Ammon's horn (tissue), 1 donor: ENCODE measurements at places on chromosomes 5 and 9.
A peak's percentile ranks its signal among the peaks of the same experiment; 100 is the strongest.

- DNase-seq = no peak
Observed at GRCh38 chr5:180820788-180821321, 18.2 kb upstream of the MGAT1 start.

DNA sequence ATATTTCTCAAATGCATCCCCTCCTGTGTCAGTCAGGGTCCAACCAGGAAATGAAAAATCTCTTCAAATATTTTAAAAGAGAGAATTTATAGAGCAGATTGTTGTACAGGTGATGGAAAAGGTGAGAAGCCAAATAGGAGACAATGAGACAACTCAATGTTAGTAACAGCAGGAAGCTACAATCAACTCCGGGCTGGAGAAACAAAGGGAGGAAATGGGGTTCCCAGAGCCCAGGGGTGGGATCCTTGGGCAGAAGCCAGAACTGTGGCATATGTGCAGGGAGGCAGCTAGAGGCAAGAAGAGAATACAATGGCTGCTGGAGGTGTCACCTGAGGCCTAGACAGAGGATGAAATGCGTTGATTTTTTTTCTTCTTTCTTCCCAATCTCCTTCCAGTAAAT is 361.8 kb upstream of the ACTBL2 start:
- no peak for DNase-seq

DNA sequence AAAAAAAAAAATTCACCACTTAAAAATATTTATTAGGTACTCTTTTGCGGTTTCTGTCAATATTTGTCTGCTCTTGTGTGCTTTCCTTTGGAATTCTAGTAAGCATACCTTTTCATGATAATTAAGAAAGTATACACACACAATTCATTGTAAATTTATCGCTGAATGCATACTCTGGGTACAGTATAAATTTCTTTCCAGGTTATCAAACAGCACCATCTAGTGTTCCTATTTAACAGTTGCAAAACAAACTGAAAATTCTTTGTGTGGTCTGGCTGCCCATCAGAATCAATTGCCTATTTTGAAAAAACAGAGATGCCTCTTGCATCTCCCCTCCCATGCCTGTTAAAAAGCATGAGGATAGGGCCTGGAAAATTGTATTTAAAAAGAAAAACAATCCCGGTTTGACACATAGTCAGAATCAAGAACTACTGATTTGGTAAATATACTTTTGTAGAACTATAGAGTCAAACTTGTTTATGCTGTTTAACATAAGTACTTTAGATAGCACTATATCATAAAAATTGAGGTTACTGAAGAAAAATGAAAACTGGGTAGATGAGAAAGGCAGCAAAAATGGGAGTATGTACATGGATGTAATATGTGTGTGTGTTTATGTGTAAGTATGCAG is 16.2 kb downstream of the PGGT1B start:
- peak; percentile 41 for DNase-seq

DNA sequence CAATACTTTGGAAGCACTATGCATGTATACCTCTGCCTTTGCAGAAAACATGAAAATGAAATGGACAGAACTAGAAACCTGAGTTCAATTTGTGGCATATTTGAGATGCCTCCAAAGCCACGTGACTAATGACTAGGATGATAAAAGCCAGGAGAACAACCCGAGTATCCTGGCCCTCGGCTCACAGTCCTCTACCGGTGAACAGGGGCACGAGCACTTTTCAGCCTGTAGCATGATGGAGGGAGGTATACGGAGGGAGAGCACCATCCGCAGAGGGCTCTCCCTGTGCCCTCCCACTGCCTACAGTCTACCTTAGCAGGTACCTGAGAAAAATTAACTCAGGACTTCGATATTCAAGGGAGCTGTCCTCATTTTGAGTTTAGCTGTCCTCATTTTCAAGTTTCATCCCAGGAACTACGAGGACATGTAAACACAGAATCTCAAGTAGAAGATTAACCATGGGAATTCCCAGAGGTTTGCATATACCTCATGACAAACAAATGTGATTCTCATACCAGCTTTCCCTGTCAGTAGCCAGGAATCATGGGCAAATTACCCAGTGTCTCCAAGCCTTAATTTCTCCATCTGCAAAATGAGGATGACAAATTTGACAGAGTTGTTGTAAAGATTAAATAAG is 249.3 kb downstream of the DNAH5 start:
- DNase-seq = no peak

- no peak for DNase-seq
Observed at GRCh38 chr5:134370311-134370870, 978 bp upstream of the UBE2B start.

GRCh38 chr9:107131108-107131799 is 151.8 kb upstream of the RAD23B start:
- DNase-seq = peak; percentile 16

GRCh38 chr5:79133121-79133656 is 21.6 kb downstream of the BHMT start:
- no peak for DNase-seq

DNA sequence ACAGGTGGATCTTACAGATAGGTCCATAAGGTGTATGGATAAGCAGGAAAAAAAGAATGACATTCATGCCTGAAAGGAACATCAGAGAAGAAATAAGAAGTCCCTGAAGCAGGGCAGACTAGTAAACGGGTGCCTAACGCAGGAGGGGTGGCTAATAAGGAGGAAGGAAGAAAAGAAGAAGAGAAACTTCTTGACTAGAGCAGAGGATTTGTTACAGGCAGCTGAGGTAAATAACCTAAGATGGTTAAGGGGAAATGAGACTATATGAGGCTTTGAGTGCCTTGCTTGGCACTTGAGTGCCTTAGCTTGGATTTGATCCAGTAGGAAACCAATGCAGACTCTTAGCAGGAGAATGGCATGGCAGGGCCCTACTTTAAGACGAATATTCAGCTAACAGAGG is 313.5 kb upstream of the PDE4D start:
- peak; percentile 64 for DNase-seq

GRCh38 chr5:10145923-10146401 is 103.7 kb downstream of the ATPSCKMT start:
- peak; percentile 68 for DNase-seq

DNA sequence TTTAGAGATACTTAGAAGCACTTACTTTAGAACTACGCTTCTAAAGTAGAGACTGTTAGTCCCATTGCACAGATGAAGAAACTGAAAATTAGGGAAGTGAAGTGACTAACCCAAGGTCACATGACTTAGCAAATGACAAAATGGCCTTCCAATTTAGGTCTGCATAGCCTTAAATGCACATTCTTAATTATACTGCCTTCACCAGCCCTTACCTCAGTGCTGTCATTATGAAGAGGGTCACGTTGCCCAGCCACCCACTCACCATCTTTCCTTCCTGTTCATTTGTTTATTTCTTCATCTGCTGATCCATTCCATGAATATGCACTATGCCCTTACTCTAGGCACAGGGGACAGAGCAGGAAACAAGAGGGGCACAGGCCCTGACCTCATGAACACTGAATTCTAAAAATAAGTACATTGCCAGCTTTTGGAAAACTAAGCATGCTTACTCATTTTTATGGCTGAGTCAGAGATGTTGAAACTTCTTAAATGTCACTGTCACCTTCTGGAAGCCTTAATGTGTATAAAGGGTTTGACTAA is 8.6 kb downstream of the HAVCR2 start:
- no peak for DNase-seq

- no peak for DNase-seq
Observed at GRCh38 chr9:86324308-86324707, 29.9 kb downstream of the TUT7 start.

GRCh38 chr9:88749420-88749819 is 214.4 kb downstream of the NXNL2 start:
- no peak for DNase-seq

DNA sequence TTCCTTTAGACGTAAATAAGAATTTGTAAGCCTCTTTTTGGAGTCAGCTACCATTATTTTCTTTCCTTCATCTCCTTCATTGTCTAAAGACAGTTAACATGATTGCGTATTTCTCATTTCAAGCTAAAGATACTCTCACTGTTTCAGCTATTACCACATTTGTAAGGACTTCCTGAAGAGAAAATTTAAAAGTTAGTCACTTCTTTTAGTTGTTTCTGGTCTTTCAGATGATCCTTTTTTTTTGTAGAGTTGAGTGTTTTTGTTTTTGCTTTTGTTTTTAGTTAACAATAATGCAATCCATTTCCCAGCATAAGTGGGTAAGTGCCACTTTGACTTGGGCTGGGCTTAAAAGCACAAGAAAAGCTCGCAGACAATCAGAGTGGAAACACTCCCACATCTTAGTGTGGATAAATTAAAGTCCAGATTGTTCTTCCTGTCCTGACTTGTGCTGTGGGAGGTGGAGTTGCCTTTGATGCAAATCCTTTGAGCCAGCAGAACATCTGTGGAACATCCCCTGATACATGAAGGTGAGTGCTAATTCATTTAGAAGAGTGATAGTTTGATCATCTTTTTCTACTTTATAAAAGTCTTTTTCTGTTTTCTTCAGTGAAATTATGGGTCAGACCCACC is 2.0 kb downstream of the IL31RA start:
- DNase-seq = no peak

- peak; percentile 48 for DNase-seq
Observed at GRCh38 chr5:124704594-124705284, 41.7 kb downstream of the ZNF608 start.

DNA sequence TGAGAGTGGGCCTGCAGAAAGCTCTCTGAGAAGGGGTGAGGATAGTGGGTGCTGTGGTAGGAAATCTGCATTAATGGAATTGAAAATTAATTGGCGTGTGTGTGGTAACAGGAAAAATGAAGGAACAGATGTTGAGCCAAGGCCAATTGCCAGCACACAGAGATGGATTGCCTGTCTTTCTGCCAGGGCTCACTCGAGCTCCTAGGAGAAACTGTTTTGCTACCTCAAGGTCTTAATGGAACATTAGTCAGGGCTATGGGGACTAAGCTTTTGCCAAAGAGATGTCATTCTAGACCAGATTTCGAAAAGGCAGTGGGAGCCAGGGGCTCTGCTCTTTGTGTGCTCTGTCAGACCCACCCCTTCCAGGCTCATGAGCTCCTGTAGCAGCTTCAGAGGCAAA is 124.0 kb upstream of the EFNA5 start:
- DNase-seq = peak; percentile 33

- DNase-seq = no peak
Observed at GRCh38 chr5:110832683-110833082, 93.9 kb downstream of the SLC25A46 start.

DNA sequence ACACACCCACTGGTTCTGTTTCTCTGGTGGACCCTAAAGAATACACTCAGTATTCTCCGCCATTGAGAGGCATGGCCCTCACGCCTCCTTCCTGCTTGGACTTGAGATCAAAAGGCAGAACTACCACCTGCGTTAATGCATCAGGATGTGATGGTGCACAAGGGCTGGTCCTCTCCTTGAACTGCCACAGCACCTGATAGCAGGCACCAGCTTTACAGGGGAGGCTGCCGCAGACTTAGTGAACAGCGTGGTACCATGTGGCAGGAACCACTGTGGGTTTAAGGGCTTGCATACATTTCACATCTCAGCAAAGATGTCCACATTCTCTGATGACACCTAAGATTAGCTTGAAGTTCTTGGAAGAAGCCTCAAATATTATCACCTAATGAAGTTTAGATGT is 208.7 kb downstream of the GADD45G start:
- no peak for DNase-seq

DNA sequence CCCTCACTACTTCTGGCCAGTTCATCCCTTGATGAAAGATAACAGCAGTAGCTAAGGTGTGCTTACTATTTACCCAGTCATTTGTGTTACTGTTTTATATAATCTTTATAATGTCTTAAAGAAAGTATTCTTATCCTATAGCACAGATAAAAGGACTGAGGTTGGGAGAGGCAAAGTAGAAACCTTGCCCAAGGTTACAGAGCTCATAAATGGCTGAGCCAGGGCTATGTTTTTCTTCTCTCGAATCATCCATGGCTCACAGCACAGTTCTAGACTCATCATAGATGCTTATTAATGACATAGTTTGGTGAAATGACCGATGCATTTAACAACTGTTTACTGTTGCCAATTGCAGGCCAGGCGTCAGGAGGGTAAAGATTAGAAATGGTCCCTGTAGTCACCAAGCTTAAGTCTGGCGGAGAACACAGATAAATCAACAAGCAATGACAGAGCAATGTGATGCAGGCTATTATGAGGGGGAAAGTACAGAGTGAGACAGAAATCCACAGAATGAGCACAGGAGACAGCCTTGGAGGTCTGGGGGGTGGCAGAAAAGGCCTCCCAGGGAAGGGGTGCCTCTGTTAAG is 65.6 kb upstream of the ZNF622 start:
- DNase-seq = no peak

GRCh38 chr5:103373597-103374472 is 115.3 kb downstream of the MACIR start:
- DNase-seq = peak; percentile 55

- no peak for DNase-seq
Observed at GRCh38 chr9:130746434-130747212, 53.0 kb downstream of the EXOSC2 start.

DNA sequence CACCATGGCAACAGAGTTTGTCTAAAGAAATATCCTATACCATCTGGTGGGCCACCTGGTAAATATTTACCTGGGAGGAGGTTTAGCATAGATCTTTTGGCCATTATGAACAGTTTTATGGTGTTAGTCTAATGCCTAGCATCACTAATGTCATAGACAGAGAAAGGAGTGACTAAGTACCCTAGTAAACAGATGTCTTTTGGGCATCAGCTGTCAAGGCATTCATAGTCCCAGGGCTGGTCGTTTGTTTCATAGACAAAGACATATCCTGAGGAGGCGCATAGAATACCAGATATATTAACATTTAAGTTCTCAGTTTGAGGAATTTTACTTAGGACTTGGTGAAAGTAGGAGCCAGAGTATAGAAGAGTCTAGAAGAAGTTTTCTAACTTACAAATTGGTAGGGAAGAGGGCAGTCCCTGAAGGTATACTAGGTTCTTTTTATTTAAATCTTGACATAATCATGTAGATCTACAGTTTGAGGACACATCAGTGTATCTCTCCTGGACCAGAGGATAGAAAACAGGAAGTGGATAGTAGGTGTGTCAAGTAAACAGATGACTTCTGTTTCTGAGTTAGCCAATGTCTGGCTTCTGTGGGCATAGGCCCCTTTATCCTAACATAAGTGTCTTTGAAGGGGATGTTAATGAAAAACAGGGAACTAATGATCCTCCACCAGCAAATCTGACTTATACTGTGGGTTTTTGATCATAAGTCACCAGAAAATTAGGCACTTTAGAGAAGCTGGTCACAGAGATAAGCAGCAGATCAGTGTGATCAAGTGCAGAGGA is 105.0 kb upstream of the PRSS3 start:
- no peak for DNase-seq

GRCh38 chr5:141783005-141783946 is 94.9 kb downstream of the PCDH1 start:
- peak; percentile 67 for DNase-seq

DNA sequence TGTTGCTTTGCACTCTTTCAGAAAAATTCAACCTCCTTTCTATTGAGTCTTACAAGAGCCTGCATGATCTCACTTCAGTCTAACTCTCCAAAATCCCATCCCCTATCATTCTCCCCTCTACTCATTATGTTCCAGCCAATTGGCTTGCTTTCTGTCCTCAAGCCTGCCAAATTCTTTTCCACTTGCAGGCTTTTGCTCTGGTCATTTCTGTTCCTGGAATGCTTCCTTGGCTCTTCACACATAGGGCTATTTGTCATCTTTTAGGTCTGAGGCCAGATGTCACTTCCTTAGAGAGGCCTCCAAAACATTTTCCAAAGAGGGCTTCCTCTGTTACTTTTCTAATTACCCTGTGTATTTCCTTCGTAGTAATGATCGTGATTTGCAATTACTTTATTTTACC is 11.8 kb upstream of the CHD1 start:
- peak; percentile 47 for DNase-seq

- DNase-seq = no peak
Observed at GRCh38 chr5:107820429-107820828, 149.7 kb upstream of the EFNA5 start.
